ENCODE measurements at places on chromosomes 6 and 20.

DNA sequence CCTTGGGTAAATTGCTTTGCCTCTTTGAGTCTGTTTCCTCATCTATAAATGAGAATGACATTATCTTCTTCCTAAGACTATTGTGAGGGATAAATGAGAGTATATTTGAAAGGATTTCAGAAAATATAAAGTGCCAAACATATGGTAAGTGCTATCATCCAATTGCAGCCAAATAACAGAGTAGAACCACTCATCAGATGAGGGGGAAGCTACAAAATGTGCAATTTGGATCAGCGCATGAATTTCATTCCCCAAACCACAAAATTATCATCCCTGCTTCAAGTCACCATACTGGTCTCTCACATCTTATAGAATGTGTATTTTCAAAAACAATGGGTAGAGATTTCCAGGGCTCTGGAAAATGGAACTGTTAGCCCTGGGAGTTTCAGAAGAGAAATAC lies 158.5 kb downstream of the ARHGAP18 start:
- no peak for DNase-seq

DNA sequence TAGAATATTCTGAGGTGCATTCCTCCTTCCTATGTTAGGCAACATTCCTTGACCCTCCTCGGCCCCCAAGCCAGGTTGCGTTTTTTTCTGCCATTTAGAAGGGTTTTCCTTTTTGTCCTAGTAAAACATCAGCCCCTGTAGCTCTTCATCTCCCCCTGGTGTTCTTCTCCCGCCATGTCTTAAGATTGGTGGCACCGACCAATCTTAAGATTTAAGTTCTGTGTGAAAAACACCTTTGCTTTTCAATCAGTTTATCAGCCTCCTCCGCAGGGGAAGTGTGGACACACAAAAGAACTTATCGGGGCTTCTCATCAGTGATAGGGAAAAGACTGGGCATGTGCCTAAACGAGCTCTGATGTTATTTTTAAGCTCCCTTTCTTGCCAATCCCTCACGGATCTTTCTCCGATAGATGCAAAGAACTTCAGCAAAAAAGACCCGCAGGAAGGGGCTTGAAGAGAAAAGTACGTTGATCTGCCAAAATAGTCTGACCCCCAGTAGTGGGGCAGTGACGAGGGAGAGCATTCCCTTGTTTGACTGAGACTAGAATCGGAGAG lies 719 bp upstream of the EDN1 start:
- DNase-seq = peak; percentile 89

- DNase-seq = no peak
Measured at GRCh38 chr6:159871906-159872305, 18.9 kb upstream of the MAS1 start.

DNA sequence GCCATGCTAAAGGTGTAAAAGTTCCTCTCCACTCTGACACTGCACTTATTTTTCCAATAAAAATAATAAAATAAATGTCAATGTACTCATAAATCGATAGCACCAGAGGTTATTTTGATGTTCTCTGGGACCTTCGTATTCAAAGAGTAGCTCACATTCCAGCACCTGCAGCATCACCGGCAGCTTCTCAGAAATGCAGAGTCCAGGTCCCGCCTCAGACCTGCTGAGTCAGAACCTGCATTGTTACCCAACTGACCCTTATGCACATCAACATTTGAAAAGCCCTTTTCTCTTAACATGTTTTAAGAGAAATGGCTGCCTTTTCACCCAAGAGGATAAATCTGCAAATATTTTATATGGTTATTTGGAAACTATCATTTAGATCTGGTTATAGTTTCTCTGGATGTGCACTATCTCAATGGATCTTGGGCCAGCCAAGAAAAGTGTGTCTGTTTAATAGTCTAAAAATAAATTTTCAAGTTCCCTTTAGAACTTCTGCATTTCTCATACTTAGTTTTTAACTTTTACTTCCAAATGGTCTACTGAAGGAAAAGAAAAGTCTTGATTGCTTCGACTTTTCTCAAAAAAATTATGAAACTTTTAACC lies 216.2 kb upstream of the PRDM1 start:
- no peak for DNase-seq

All from activated CD4-positive, alpha-beta T cell treated with anti-CD3 and anti-CD28 coated beads, Interleukin-2, amount 10 ng/mL, durations not matched to agents 24 days and 14 days (primary cell).